ENCODE measurements at places on chromosomes 3 and 15.

GRCh38 chr3:190360228-190360627 lies 27.7 kb upstream of the CLDN16 start:
- no peak for DNase-seq

GRCh38 chr3:156158656-156159295 lies 38.4 kb downstream of the KCNAB1 start:
- no peak for DNase-seq

DNA sequence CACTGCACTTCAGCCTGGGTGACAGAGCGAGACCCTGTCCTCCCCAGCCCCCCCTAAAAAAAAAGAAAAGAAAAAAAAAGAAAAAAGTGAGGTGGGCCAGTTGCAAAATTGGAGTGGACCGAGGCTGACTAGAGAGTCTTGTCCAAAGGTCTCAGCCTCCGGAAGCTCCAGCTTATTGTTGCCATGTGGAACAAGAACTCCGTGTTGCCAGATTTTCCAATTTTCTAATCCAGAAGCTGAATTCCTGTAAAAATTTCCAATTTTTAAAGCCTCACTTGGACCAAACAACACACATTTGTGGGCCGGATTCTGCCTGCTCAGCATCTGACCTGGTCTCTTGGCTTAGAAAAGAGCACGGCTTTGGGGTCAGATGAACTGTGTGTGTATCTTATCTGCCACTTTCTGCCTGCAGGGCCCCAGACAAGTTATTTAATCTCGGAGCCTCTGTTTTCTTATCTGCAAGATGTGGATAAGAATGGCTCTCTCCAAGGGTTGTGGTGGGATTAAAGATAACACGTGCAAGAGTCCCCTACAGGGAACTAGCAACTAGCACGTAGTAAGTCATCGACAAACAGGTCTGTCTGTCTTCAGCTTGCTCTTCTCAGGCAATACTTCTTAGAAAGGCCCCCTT lies 73.7 kb upstream of the TLE3 start:
- no peak for DNase-seq

DNA sequence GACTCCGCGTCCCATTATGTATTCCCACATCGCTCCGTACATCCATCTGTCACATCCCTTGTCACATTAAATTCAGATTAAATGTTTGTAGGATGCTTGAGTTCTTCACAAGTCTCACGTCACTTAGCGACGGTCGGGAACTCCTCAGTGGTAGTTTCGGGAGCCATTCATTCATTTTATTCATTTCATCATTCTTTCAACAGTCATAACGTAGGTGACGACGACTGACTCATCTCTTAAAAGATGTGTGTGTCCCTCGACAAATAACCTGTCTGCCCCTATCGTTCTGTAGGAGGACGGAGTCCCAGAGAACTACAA lies 272 bp upstream of the SRPRB start:
- no peak for DNase-seq

DNA sequence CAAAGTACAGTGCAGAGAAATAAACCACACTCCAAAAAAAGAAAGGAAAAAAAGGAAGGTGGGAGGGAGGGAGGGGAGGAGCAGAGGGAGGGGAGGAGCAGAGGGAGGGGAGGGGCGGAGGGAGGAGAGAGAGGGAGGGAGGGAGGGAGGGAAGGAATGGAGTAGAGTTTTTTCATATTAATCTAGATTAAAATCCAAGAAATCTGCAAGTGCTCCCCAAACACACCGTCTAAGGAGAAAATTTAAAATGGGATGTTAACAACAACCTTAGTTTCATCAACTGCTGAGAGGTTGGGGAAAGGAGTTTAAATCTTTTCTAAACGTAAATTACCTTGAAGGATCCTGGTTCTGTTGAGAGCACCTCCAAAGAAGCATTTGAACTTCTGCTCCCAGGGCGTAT lies 6.6 kb downstream of the FSIP1 start:
- DNase-seq: no peak

GRCh38 chr3:43096761-43097160 lies 9.1 kb downstream of the POMGNT2 start:
- DNase-seq: no peak

DNA sequence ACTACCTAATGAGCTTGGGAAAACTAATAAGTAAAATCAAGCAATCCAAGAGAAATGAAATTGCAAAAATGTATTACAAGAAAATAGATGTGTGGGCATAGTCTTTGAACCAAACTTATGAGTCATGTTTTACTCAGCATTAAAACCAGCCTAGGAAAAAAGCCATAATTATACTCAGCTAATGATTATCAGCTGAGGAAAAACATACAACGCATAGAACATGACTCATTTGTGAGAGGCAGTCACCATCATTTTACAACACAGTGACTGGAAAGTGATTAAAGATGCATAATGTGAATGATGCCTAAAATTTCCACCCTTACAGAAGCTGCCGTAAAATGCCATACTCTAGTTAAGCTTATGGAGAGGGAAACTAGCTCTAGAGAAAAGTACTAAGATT lies 238.0 kb upstream of the EOMES start:
- DNase-seq: no peak

GRCh38 chr3:62241279-62241678 lies 132.1 kb downstream of the FEZF2 start:
- no peak for DNase-seq

- DNase-seq: no peak
These were observed 65.9 kb upstream of the RARB start for GRCh38 chr3:25362118-25362517.

DNA sequence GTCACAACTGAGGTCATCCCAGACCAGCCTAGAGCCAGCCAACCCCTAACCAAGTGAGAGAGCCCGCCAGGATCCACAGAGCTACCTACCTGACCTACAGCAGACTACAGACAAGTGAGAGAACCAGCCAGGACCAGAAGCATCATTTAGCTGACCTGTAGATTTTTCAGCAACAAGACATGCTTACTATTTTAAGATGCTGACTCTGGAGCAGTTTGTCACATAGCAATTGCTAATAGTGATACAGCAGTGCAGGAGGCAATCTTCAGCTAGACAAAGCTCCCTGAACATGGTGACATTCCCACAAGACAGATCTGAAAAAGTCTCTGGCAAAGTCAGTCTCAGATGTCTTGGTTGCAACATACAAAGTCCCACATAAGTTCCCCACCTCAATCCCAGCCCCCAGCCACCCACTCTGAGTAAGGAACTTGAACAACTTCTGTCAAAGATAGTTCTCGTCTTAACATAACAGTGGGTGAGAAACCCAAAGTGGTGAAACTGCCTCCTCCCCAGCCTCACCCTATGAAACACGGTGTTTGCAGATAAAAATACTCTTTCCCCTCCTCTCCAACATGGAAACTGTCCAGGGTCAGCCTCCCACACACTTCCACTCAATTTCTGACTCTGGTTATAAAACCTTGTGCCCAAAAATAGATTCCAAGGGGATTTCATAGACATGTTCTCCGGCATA lies 120.3 kb upstream of the SLC6A11 start:
- DNase-seq: no peak

- DNase-seq: no peak
These were observed 259.6 kb upstream of the CTNNB1 start for GRCh38 chr3:40939741-40940130.

- no peak for DNase-seq
These were observed 11.4 kb downstream of the PLSCR5 start for GRCh38 chr3:146593776-146594175.

DNA sequence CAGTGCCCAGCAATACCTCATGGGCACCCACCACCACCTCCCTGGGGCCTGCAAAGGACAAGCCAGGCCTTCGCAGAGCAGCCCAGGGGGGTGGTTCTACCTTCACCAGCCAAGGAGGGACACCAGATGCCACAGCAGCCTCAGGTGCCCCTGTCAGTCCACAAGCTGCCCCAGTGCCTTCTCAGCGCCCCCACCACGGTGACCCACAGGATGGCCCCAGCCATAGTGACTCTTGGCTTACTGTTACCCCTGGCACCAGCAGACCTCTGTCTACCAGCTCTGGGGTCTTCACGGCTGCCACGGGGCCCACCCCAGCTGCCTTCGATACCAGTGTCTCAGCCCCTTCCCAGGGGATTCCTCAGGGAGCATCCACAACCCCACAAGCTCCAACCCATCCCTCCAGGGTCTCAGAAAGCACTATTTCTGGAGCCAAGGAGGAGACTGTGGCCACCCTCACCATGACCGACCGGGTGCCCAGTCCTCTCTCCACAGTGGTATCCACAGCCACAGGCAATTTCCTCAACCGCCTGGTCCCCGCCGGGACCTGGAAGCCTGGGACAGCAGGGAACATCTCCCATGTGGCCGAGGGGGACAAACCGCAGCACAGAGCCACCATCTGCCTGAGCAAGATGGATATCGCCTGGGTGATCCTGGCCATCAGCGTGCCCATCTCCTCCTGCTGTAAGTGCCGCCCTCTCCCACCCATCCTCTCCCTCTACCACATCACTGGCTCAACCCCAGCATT lies 19.2 kb upstream of the BFSP2 start:
- no peak for DNase-seq

GRCh38 chr3:162175878-162176277 lies 679.3 kb downstream of the OTOL1 start:
- no peak for DNase-seq

DNA sequence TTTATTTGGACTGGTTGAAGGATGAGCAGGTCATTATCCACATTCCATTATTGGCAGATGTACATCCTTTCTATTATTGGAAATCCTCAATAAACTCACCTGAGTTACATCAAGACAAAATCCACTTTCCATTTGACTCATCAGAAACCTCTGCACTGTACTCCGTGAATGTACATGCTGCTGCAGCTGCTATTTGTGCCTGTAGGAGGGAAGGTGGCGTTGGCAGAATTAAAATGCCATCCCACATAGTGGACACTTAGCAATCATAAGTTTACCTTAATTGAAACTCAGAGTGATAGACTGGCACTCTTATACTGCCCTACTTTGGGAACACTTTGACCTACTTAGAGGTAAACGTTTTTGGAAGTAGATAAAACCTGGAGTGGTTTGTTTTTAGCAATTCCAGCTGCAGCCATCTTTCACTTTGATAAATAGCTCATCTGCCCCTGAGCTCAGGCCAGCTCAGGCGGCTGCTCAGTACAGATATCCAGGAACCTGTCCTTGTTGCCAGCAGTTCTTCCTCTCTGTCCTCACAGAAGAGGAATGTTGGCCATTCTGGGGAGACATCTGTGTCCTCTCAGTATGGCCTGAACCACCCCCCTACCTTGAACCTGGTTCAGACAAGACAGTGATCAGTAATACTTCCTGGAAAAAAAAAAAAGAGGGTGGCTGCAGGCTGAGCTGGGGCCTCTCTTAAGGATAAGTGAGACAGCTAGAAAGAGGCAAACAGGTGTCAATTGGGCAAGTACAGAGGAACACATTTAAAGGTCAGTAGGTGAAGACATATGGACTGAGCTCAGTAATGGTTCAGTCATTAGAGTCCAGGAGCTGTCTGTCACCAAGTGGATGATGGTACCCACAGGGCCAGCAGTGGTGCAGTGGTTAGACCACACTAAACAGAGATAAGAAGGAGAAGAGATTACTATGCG lies 153.4 kb upstream of the UMPS start:
- DNase-seq: no peak

DNA sequence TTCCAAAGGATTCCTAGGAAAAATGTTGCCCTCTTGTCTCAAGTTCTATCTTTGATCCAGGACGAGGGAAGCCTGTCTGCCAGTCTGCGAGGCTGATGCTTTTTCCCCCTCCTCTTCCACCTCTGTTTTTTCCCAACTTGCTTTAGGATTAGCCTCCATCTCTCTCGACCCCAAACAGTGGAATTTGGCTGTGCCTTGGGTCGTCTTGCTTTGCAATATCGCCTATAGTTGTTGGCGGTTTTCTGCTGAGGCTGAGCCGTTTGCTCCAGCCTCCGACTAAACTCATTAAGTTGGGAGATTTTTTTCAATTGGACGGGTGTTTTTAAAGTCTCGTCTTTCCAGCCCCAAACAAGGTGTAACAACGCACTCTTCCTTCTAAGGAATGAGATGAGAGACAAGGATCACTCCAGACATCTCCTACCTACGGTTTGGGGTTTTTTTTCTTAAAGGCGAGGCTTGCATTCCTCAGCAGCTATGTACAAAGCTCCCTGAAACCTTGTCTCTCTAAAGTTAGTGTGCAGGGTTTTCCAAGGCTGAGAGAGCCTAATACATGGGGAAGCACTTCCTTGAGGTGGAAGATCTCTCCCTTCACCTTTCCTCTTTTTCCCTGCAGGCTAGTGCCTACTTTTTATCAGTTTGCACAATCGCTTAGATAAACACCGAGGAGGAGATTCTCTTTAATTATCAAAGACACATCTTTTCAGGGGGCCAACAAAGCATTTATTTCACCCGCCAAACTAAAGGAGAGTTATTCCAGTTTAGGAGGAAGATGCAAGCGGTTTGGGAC lies 4.8 kb upstream of the NR2F2 start:
- DNase-seq: no peak

DNA sequence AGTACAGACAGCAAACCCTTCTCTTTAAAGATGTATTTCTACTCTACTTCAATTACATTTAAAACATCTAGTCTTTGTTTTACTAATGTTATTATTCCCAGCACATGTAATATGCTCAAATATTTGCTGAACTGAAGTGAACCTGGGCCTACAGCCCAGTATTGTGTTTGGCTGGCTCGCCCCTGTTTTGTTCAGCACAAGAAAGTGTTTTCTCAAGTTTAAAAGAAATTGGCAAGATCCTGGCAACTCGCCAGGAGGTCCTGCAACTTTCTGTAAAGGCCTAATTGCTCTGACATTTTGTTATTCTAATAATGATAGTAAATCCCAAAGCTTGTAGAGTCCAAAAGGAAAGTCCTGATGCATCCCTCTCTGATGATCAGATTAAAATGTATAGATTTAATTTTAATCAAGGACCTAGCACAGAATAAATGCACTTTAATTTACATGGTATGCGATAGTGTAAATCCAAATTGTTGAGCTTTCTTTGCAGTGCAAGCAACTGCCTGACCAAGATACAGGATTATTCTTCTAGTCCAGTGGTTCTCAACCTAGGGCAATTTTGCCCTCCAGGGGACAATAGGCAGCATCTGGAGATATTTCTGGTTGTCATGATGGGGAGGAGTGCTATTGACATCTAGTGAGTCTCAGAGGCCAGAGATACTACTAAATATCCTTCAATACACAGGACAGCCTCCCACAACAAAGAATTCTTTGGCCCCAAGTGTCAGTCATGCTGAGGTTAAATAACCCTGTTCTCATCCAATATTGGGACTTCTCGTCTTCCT lies 35.7 kb upstream of the TMOD3 start:
- no peak for DNase-seq

- no peak for DNase-seq
These were observed 238.9 kb downstream of the SUCLG2 start for GRCh38 chr3:67415511-67415910.

GRCh38 chr15:51314391-51315337 lies 23.7 kb downstream of the CYP19A1 start:
- DNase-seq: no peak

GRCh38 chr3:65402597-65402996 lies 636.1 kb downstream of the MAGI1 start:
- no peak for DNase-seq

GRCh38 chr3:74489050-74489792 lies 125.2 kb downstream of the CNTN3 start:
- DNase-seq: no peak
